ENCODE measurements at places on chromosomes 1 and 21.
A peak's percentile ranks its signal among the peaks of the same experiment; 100 is the strongest.

GRCh38 chr1:19110257-19110927, 99.7 kb downstream of the UBR4 start:
- DNase-seq: no peak

GRCh38 chr1:227521782-227522181, 41.6 kb upstream of the ZNF678 start:
- no peak for DNase-seq

- DNase-seq: no peak
Measured at GRCh38 chr1:207933205-207933800, 22.4 kb upstream of the CD34 start.

GRCh38 chr1:116693759-116694480, 26.4 kb upstream of the IGSF3 start:
- DNase-seq: no peak

DNA sequence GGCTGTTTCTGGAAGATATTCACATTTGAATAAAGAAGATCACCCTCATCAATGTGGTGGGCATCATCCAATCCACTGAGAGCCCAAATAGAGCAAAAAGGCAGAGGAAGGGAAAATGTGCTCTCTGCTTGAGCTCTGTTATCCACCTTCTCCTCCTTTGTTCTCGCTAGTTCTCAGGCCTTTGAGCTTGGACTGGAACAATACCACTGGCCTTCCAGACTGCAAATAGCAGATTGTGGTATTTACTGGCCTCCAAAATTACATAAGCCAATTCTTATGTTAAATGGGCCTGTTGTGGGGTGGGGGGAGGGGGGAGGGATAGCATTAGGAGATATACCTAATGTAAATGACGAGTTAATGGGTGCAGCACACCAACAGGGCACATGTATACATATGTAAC, 219.3 kb downstream of the C1orf94 start:
- no peak for DNase-seq

- no peak for DNase-seq
Measured at GRCh38 chr1:214441119-214441518, 110.3 kb downstream of the PTPN14 start.

DNA sequence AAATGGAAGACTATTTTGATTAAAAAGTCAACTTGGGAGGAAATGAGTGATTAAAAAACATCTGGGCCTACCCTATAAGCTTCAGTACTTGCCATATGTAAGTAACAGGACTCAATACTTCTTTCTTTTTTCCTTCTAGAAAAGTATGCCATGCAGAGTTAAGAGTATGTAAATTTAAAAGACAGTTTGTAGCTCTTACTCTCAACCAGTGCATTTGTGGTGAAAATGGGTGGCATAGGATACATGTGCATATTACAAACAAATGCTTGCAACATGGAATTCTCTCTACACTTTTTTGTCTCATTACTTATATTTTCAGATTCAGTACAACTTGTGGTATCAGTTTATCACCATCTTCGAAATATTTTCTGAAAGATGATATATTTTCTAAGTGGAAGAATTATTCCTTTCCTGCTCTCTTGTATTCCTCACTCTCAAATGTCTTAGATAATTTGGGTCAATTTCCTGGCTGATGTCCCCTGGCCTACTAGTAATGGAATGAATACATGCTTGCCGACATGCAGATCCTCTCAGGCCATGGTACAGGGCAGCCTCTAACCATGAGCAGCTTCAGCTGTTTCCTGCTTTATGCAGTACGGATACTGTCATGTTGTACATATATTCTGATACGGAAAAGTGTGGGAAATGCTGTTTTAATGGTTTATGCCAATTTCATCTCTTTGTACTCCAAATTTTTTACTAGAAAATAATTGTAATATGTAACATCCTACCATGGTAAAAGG, 81.4 kb upstream of the ZNF326 start:
- no peak for DNase-seq

DNA sequence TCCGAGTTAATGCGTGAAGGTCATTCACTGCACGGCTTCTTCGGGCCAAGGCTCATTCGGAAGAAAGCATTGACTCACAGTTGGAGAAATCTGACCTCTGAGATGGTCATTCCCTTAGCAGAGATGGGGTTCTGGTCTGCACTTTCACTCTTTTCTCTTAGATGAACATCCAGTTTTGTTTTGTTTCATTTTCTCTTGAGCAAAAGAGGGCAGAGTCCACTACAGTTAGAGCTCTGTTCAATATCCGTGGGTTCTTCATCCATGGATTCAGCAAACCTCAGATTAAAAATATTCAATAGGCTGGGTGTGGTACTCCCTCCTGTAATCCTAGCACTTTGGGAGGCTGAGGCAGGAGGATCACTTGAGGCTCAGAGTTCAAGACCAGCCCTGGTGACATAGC, 57.4 kb upstream of the SIPA1L2 start:
- DNase-seq: no peak

DNA sequence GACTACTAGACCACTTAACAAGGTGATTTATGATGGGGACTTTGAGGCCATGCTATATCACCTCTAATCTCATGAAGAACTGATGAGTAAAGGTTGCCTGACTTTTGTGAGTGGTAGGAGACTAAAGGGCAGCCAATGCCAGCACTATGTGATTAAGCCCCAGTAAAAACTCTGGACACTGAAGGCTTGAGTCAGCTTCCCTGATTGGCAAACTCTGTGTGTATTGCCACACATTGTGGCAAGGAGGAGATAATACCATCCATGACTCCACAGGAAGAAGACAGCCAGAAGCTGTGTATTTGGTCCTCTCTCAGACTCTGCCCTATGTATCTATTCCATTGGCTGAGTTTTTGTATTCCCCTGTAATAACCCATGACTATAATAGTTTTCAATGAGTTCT, 413.3 kb upstream of the ZRANB2 start:
- DNase-seq: no peak

GRCh38 chr1:111476761-111477309, 3.1 kb downstream of the C1orf162 start:
- DNase-seq: peak; percentile 62

GRCh38 chr1:147545133-147545532, 3.8 kb downstream of the BCL9 start:
- peak; percentile 89 for DNase-seq

DNA sequence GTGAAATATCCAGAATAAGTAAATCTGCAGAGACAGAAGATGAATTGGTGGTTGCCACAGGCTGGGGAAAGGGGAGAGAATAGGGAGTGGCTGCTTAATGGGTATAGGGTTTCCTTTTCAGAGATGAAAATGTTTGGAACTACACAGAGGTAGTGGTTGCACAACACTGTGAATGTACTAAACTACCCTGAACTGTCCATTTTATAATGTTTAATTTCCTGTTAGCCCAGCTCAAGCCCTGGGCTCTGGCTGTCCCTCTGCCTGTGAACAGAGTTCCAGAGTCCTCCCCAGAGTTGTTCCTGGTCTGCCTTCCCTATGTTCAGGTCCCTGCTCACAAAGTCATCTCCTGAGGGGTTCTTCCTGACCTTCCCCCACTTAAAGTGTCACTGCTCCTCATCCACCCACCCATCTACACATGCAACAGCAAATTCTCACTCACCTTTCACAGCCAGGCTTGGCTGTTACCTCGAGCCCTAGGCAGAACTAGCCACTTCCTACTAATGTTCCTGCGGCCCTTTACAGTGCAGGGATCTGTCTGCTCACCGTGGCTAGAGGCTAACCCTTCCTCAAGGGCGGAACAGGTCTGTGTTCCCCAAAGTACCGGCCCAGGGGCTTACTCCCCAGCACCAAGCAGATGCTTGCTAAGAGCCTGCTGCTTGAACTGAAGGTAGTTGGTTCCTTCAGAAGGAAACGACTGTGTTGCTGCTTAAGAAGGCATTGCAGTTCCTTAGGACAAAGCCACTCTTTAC, 22.4 kb downstream of the DHCR24 start:
- no peak for DNase-seq

DNA sequence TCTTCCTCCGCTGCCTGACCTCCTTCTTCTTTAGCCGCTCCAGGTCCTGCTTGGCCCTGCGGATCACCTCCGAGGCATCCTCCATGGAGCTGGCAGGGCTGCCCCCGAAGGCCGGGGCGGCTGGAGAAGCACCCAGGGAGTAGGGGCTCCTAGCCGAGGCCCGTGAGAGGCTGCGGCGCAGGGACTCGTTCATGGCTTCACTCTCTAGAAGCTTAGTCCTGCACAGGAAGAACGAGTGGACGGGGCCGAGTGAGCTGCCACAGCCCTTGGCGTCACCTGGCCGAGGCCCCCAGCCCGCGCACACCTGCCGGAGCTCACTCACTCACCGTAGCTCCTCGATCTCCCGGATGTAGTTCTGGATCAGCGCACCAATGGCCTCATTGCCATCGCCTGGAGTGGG, 23.1 kb downstream of the KIF21B start:
- no peak for DNase-seq

DNA sequence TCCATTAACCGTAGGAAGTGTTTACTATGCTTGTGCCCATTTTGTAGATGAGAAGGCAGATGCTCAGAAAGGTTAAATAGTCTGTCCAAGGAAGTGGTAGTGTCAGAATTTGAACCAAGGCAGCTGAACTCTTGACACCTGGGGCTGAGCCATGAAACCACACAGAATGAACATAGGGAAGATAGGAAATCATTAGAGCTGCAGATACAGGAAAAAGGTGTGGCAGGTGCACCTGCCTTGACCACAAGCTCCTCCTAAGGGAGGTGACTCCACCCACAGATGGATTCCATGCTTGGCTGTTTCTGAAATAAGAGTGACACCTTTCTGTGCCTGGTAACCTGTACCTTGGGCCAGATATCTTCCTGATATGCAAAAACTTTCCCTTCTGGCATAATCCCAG, 69.9 kb upstream of the IGSF21 start:
- DNase-seq: no peak

DNA sequence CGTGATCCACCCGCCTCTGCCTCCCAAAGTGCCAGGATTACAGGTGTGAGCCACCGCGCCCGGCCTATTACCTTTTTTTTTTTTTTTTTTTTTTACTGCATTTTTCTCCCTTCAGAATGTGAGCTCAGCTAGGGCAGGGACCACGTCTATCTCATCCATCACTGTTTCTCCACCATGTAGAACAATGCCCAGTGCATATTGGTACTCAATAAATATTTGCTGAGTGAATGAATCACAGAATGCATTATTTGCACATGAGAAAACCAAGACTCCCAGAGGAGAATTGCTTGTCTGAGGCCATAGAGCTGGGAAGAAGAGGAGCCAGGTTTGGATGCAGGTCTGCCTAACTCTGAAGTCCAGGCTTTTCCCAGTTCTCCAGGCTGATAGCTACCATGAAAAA, 8.2 kb upstream of the SLC9A1 start:
- DNase-seq: no peak

GRCh38 chr1:67097305-67097704, 37.5 kb downstream of the C1orf141 start:
- DNase-seq: no peak

- no peak for DNase-seq
Measured at GRCh38 chr1:43632135-43632670, 17.7 kb upstream of the KDM4A start.

- no peak for DNase-seq
Measured at GRCh38 chr1:159941591-159942560, 3.5 kb downstream of the IGSF9 start.

DNA sequence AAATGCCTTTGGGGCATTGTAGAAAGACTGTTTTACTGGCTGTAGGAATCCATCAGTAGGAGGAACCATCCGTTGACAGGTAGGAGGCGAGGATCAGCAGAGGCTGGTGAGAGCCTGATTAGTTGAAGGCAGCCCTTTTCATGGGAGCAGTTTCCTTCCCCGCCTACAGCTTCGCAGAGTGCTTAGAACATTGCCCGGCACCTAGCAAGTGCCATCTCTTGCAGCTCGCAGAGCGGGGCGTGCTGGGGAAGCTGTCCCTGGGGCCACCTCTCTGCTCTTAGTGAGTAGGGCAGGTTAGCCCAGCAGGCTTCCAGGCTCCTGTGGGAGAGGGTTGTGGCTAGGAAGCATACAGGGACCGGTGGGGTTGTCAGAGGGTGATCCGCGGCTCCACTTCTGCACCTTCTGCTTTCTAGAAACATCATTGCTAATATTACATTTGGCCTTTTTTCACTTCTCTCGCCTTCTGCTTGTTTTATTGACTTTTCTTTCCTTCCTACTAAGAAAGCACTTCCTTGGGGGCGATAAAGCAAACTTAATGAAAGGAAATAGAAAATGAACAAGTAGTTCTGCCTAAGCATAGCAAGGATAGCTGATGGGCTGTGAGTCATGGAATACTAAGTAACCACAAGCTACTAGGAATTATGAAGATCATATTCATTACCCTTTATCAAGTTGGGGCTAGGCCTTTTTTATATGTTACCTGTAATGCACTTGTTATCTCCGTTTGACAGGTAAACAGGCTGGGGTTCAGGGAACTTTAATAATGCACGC, 176.7 kb downstream of the GALNT2 start:
- DNase-seq: no peak

DNA sequence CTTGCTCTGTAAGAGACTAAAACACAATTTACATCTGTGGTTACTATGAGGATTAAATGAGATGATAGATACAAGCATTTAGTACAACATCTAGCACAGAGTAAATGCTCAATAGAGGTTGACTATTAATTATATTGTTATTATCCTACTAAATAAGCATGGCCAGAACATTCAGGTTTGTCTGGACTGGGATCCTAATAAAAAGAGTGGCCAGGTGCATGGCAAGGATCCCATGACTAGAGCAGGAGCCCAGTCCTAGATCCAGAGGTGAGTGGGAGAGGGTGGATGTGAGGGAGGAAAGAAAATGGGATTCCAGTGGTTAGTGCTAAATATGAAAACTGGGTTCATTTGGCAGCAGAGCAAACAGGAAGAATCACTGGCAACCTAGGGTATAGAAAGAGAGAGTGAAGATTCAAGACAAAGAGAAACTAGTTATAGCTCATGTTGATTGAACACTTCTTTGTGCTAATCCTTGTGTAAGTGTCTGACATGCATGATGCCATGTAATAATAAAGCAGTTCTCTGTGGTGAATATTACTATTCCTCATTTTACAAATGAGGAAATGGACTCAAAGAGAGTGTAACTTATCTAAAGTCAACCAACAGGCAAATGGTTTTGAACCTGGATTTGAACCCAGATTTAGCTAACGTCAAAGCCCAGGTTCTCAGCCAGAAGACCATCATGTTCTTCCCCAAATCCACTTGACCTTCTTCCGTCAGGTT, 71.1 kb upstream of the FGGY start:
- DNase-seq: no peak

GRCh38 chr1:200422211-200422610, 12.4 kb upstream of the ZNF281 start:
- no peak for DNase-seq

DNA sequence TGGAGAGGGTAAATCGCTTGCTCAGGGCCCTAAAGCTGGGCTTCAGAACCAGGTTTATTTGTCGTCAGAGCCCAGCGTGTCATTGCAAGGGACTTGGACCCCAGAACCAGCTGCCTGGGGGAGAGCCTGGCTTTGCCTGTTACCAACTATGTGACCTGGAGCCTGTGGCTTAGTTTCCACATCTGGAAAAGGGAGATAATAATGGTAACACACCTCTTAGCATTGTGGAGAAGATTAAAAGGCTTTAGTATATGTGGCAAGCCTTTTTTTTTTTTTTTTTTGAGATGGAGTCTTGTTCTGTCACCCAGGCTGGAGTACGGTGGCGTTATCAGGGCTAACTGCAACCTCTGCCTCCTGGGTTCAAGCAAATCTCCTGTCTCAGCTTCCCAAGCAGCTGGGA, 12.5 kb downstream of the CD52 start:
- DNase-seq: no peak
